Caco-2 (cell line): ENCODE measurements at places on chromosomes 2 and 18. TPM values are rescaled to one million over a fixed set of nuclear protein-coding genes. Genes with fewer than 3 reads are reported as not detected.

DNA sequence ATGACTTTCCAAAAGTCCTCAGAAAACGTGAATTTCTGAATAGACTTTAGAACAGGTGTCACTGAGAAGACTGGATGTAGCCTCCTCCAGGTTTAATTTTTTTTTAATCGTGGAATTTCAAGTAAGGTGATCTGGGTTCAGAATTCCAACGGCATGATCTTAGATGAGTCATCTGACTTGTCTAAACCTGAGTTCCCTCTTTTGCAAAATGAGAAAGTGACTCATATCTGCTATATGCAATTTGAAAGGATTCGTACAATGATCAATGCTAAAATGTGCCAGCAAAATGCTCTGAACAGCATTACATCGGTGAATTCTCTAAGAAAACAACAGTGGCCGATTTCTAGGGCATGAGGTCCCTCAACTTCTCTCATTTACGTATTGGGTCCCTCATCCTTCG is 69.1 kb upstream of the ZNF516 start:
- DNase-seq = no peak
- no peak overlapping the region for H3K4me3 ChIP-seq
- no peak overlapping the region for H3K27ac ChIP-seq
- no peaks in the 10 kb centered on the region for H3K27me3 ChIP-seq

DNA sequence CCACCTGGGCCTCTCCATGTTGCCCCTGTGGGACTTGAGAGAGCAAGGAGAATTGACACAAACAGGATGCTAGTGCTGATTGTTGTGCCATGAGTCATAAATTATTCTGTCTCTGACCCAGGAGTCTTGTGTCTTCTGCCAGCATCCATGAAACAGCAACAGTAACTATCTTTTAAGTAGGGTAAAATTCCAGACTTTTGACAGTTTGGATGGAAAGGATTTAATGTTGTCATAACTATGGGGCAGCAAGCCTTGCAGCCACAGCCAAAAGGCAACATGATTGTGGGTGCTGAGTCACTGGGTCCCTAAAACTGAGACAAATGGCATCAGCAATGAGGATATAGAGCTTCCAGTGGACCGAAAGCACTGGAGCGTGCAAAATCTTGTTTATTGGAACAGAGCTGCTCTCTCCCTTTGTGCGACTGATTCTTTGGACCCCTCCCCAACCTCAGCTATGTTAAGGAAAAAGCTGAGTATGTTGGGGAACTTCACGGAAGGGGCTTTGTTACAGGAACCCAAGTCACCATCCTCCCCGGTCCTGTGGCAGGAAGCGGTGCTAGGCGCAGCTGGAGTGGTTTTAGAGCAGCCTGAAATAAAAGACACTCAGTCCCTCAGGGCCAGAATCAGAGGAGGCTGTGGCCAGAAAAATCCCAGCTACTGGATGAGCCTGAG is 9.6 kb upstream of the ITPRIPL1 start:
- DNase-seq = no peak
- no peak overlapping the region for H3K27ac ChIP-seq
- H3K4me1 ChIP-seq = peaks cover 4% of the 10 kb centered on the region; the same call in 1 of the 2 replicates
- no peaks in the 10 kb centered on the region for H3K36me3 ChIP-seq
- no peak overlapping the region for H3K4me3 ChIP-seq

DNA sequence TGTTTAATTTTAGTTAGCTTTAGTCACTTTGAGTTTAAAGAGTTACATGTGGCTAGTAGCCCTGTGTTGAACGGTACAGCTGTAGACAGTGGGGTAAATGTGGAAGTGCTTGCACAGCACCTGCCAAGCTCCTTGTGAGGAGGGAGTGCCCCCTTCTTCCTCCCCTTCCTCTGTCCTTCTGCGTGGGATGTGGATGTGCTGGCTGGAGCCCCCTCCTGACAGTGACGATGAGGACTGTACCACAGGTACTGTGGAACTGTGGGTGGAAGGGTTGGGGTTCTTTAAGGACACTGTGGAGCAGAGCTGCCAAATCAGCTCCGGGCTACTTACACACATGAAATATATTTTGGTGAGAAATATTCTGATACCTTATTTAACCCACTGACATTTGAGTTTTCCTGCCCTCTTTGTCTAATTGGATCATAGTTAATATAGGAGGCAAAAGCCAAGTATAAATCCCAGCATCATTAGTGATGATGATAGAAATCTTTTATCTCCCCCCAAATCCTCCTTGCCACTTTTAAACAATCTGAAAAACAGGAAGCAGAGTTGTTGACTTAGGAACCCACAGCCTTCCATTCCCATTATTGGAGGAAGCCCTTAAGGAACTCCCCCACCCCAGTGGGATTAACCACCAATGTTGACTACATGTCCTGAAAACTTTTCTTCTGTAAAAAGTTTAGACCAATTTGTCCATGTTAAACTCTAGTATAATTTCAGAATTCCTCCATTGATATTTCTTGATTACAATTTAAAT is 181.3 kb downstream of the PTPRM start:
- no peaks in the 10 kb centered on the region for H3K27me3 ChIP-seq
- no peaks in the 10 kb centered on the region for H3K36me3 ChIP-seq
- peak overlapping the region; percentile 54 for H3K27ac ChIP-seq
- DNase-seq = no peak
- H3K4me3 ChIP-seq = no peak overlapping the region
- peaks cover 68% of the 10 kb centered on the region for H3K4me1 ChIP-seq

The HOXD13 gene
- total RNA-seq = not detected in 2 replicates

DNA sequence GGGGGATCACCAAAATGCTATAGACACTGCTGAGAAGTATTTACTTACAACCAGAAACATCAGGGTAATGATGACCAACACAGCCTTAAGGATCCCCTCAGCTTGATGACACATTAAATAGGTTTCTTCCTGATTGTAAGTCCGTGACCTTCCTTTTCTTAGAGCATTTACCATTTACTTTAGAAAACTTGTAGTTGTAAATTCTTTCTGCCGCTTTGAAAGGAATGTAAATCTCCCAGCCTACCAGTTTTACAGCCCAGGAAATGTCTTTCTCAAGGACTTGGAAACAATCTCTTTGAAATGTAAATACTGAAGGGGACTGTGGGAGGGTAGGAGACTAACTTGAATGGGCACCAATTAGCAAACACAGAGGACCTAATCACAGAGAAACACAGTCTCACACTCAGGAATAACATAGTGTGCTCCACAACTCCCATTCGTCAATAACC is 278.6 kb downstream of the DSC3 start:
- no peaks in the 10 kb centered on the region for H3K27me3 ChIP-seq
- DNase-seq = no peak
- H3K27ac ChIP-seq = no peak overlapping the region
- H3K4me3 ChIP-seq = no peak overlapping the region
- no peaks in the 10 kb centered on the region for H3K4me1 ChIP-seq
